Stimulated activated CD8-positive, alpha-beta memory T cell treated with anti-CD3 and anti-CD28 coated beads, Interleukin-2, amount 100 ng/mL, for 48 hours (primary cell): ENCODE measurements at places on chromosomes 2 and 18.

DNA sequence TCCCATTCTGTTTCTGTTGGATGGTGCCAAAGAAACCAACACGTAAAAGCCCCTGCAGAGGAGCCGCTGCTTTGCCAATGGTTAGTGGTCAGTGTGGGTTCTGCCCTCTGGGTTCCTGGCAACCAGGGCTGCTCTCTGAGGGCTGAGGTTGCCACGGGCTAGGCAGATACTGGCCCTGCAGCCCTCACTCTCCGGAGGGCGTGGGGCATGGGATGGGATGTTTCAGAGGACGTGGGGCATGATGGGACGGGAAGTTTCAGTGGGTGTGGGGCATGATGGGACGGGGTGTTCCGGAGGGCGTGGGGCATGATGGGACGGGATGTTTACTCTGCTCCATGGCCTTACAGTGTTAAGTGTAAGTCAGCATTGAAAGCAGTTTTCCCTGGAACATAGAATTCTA lies 34.2 kb downstream of the ADI1 start:
- no peak for DNase-seq

GRCh38 chr2:35035883-35036282 lies 1319.7 kb upstream of the CRIM1 start:
- DNase-seq = no peak

- DNase-seq = no peak
These were observed 346.9 kb downstream of the DYSF start for GRCh38 chr2:71800106-71800809.

DNA sequence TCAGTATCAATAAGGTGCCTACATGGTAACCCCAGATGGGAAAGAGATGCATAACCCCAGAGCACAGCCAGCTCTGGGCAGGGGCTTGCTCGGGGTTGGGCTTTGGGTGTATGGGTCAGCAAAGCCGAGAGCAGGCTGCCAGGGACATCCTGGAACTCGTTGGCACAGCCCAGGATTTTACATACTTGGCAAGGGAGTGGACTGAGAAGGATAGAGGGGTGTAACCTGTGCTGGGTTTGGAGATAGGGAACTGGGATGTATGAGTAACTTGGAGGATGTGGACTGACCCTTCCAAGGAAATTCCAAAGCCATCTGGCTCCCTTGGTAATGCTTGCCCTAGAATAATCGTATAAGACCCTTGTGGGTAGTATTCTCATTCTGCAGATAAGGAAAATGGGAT lies 44.2 kb downstream of the GPR39 start:
- DNase-seq = no peak

- DNase-seq = no peak
These were observed 106.0 kb downstream of the CYP26B1 start for GRCh38 chr2:72041638-72042111.

DNA sequence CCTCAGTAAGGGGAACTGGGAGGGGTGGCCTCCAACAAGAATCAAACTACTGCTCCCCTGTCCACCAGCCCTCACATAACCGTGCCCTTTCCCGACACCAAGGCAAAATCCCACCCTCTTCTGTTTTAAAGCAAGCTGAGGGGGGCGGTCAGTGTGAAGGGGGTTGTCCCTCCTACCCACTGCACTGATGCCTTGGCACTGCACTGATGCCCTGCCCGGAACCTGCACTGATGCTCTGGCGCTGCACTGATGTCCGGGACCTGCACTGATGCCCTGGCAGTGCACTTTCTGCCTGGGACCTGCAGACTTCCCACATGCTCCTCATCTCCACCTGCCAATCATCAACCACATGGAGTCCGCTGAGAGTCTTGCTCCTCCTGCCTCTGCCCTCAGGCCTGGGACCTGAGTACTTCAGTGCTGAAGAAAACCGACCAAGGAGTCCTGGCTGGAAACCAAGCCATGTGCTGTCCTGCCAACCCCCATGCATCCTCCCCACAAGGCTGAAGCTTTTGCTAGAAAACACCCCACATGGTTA lies 179.5 kb downstream of the SMAD2 start:
- no peak for DNase-seq

GRCh38 chr18:730692-731091 lies 18.3 kb upstream of the ENOSF1 start:
- DNase-seq = no peak

GRCh38 chr2:24359129-24360049 lies 947 bp downstream of the ITSN2 start:
- no peak for DNase-seq
